ENCODE measurements at places on chromosomes 5 and 9. TPM values are rescaled to one million over a fixed set of nuclear protein-coding genes. Genes with fewer than 3 reads are reported as not detected.

GRCh38 chr5:103356350-103357091 lies 98.0 kb downstream of the MACIR start:
- no peak for DNase-seq

GRCh38 chr5:95554331-95554646 lies 488 bp downstream of the SKIC3 start:
- DNase-seq, result no peak

DNA sequence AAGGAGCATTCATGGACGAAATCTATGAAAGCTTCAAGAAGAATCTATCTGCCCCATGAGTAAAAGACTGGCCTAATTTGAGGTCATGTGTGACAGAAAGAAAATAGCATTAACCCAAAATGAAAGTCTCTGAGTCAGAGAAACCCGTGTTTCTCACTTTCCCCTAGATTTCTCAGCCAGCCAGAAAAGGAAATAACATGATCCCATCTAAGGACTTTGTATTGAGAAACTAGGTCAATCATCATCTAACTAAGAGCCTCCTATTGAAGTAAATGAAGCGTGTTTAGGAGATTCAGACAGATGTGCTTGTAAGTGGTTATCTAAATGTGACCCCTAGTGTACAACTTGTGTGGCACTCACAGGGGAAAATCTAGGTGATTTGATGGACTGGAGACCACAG lies 77.3 kb upstream of the ZNF366 start:
- no peak for DNase-seq

- no peak for DNase-seq
Measured at GRCh38 chr5:145441228-145441627, 393.9 kb downstream of the PRELID2 start.

DNA sequence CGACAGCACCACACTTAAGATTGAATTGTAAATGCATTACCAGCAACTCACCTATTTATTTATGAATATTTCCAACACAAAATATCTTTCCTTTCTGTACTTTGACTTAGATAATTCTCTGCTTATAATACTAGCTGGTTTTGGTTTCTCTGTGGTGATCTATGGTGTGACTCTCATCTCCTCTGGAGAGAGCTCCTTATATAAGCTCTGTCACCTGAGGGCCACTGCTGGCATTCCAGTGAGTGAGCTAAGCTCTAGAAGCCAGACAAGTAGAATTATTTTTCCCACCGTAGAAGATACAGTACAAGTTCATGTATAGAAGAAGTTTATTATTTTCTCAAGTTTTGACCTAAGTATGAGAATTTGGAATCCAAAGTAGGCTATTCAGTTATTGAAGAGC lies 111.5 kb downstream of the CDC42SE2 start:
- DNase-seq, result no peak

Gene IFNA13
- total RNA-seq, result not detected

Gene RMRP
- total RNA-seq, result 133,388 TPM

Gene MYO10
- 25.3 TPM for total RNA-seq
